ENCODE measurements at places on chromosomes 12 and 14.

DNA sequence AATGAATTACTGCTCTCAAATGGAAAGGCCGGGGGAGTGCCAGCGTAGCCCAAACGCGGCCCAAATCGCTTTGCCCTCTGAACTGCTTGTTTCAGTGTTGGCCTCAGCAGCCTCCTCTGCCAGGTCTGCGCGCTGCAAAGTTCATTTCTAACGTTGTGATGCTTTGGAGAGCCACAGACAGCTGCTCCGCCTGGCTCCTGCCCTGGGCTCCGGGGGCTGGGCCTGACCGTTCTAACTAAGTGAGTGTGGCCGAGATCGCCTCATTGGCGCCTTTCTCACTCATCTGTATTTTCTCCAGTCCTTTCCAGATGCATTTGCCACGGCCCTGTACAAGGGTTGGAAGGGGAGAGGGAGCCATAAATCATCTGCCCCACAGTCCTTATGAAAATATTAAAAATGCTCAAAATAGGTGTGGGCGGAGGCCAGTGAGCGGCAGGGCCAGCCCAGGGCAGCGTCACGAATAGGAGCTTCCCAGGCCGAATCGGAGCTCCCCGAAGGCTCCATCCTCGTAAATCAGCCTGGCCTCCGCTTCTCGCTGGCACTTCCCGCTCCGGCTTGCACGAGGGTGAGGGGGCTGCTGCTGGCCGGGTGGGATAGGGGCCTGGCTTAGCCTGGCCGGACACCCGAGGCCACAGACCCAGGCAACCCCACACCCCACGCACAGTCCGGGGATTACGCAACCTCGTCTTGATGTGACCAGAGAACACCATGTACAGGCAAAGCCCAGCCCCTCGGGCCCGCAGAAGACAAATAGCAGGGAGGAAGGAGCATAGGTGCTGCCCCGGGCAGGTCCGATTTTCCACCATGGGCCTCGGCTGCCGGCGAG is 196.6 kb upstream of the DIO3 start:
- DNase-seq, result no peak

- DNase-seq, result no peak
Observed at GRCh38 chr12:124109760-124110159, 136.7 kb downstream of the ZNF664 start.

DNA sequence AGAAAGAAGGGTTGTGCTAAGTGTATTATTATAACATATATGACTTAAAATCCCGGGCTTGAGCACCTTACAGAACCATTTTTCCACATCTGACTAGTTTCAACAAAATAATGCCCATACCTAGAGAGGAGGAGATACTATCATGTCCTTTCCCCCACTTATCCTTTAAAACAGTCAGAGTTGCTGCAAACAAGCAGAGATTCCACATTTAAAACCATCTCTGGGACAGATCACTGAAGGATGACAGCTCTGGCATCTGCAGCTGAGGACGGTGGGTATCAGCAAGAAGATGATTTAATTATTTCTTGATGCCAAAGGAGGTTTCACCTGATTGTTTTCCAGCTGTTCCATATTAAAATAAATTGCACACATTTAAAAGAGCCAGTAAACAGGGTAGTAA is 328.0 kb upstream of the TMTC1 start:
- DNase-seq, result no peak

GRCh38 chr12:2267703-2268470 is 215.1 kb downstream of the CACNA1C start:
- no peak for DNase-seq

- no peak for DNase-seq
Observed at GRCh38 chr12:16349131-16349460, 1.7 kb downstream of the MGST1 start.

- DNase-seq, result no peak
Observed at GRCh38 chr12:111320258-111321050, 48.4 kb downstream of the PHETA1 start.

- no peak for DNase-seq
Observed at GRCh38 chr12:116382686-116383530, 105.4 kb upstream of the MED13L start.

Measured in stimulated activated CD4-positive, alpha-beta T cell treated with anti-CD3 and anti-CD28 coated beads, Interleukin-1b, Interleukin-23, amount 100 ng/mL, for 1 hour (primary cell).